ENCODE measurements at places on chromosomes 7 and 10. TPM values are rescaled to one million over a fixed set of nuclear protein-coding genes. Genes with fewer than 3 reads are reported as not detected.

GRCh38 chr10:132272231-132272971 is 35.3 kb downstream of the STK32C start:
- peak; percentile 31 for DNase-seq

The LIPM gene
- total RNA-seq = not detected

GRCh38 chr7:127536394-127536691 is 49.1 kb downstream of the GCC1 start:
- DNase-seq = no peak

The LRGUK gene
- under 0.01 TPM for total RNA-seq

DNA sequence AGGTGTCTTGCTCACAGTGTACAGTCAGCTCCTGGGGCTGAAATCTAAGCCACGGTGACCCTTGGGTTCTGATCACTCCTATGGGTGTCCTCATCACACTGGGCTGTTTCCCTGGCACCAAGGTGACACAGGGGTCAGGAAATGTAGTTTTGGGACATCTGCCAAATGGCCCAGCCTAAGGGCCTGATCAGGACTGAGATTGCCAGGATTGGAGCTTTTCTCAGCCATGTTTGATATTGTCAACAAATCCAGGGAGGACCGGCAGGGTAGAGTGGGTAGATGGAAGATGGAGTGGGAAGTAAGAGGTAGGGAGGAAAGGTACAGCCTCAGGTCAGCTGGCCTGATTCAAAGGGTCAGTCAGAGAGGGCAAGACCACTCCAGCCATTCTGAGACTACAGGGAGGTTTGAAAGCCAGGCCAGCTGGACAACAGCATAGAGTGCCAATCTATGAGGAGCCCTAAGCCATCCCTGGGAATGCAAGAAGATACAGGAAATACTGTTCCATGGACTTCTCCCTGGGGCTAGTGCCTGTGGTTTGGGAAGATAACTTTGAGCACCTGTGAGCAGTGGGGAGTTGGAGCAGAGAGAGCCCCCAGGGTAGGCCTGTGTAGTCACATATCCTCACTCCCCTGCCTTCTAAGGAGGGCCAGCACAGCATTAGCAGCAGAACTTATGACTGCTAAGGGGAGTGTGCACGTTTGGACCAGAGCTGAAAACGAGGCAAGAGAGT is 377.3 kb upstream of the ZMIZ1 start:
- DNase-seq = no peak

The NAT16 gene
- total RNA-seq = not detected

The C1QL3 gene
- total RNA-seq = 0.65 TPM

DNA sequence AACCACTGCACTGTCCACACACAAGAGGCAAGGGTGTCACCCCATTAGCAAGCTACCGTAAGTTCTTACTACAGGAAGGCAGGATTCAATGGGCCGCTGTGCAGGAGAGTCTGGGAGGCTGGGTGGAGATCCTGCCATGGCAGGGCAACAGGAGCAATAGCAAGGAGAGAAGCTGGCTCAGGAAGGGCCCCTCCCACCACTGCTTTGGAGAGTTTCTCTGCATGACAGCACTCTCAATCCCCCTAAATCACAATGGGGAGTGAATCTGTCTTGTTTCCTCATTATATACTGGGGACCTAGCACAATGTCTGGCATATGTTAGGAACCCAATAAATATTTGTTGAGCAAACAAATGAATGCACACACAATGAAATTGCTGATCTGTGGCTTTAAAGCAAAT is 83.2 kb upstream of the SFMBT2 start:
- no peak for DNase-seq

DNA sequence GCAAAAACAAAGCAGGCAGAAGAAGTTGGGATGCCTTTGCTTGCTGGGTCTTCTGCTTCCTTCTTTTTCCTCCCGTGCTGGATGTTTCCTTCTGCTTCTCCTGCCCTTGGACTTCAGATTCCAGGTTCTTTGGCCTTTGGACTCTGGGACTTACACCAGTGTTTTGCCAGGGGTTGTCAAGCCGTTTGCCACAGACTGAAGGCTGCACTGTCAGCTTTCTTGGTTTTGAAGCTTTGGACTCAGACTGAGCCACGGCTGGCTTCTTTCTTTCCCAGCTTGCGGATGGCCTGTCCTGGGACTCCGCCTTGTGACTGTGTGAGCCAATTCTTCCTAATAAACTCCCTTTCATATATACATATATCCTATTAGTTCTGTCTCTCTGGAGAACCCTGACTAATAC is 11.3 kb upstream of the LCOR start:
- no peak for DNase-seq

- DNase-seq = peak; percentile 99
Observed at GRCh38 chr7:366161-366803, 76.3 kb downstream of the FOXL3 start.

All from lung microvascular endothelial cell (primary cell).